Brain (organoid and tissue), 16 donors: ENCODE measurements at places on chromosomes 5 and 9. TPM values are rescaled to one million over a fixed set of nuclear protein-coding genes. Genes with fewer than 3 reads are reported as not detected.

SLC6A3 gene
- polyA plus RNA-seq = 3.6 TPM

SERF1A gene
- 16.7 TPM for polyA plus RNA-seq

PJA2 gene
- polyA plus RNA-seq = 51.2 TPM

PCDHGB7 gene
- 6.1 TPM for polyA plus RNA-seq

RLN2 gene
- not detected for polyA plus RNA-seq

IL9 gene
- not detected for polyA plus RNA-seq

TEK gene
- 3.3 TPM for polyA plus RNA-seq

ZNF454 gene
- polyA plus RNA-seq = 3.4 TPM

DMRT3 gene
- 0.29 TPM for polyA plus RNA-seq
